ENCODE measurements at places on chromosomes 6 and 20. TPM values are rescaled to one million over a fixed set of nuclear protein-coding genes. Genes with fewer than 3 reads are reported as not detected.

Gene DCDC2
- not detected for total RNA-seq

Gene APOM
- total RNA-seq, result 3.4 TPM

Gene MUCL3
- total RNA-seq, result not detected

Gene HDAC2
- 134 TPM for total RNA-seq

Gene HUS1B
- 2.1 TPM for total RNA-seq

- no peaks in the 10 kb centered on the region for H3K36me3 ChIP-seq
- no peak for DNase-seq
- H3K27ac ChIP-seq, result no peak overlapping the region
- no peaks in the 10 kb centered on the region for H3K4me1 ChIP-seq
Observed at GRCh38 chr6:113978084-113978675, 7.2 kb upstream of the HDAC2 start.

DNA sequence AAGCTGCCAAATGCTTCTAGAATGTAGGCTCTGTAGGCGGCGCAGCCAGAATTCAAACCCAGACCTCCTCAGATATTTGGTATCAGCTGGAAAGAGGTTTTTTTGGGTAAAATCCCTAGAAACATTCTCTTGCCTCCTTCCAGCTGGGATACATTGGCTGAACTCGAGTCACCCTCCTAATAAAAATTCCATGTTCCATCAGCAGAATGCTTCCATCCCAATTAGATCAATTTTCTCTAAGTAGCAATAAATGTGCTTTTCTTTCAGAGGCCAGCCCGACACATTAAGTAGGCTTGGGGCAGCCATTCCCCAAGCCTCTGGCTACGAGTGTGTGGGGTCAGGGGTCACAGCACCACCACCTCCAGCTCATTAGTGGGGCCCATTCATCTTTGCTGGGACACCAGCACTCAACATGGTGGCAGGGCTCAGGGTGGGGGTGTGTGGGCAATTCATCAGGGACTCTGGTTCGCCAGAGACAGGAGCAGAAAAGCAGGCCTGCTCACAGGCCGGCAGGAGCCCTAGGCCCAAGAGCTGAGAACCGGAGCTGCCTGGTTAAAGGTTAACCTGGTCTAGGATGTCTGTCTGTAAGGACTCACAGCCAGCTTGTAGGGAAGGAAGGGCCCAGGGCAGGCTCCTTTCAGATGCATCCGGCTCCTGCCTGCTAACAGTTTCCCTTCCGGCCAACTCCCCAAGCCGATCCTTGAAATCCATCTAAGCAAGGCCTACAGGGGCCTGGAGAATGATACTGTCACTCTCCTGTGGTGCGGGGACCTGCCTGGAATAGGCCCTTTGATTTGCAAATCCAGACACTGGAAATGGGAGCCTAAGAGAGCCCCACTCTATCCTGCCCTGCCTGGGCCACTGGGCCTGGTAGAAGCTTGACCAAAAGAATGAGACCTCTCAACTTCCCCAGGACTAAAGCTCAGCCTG lies 159.1 kb upstream of the TOP1 start:
- H3K27ac ChIP-seq, result no peak overlapping the region
- no peak overlapping the region for H3K4me3 ChIP-seq
- no peaks in the 10 kb centered on the region for H3K4me1 ChIP-seq

GRCh38 chr20:35007413-35007812 lies 51.7 kb downstream of the MYH7B start:
- DNase-seq, result no peak
- H3K27me3 ChIP-seq, result no peaks in the 10 kb centered on the region
- H3K4me3 ChIP-seq, result no peak overlapping the region

- no peak overlapping the region for H3K27ac ChIP-seq
- H3K27me3 ChIP-seq, result peaks cover 8% of the 10 kb centered on the region
- peaks cover 6% of the 10 kb centered on the region for H3K4me1 ChIP-seq
Observed at GRCh38 chr20:4714818-4715217, 6.9 kb upstream of the PRND start.

DNA sequence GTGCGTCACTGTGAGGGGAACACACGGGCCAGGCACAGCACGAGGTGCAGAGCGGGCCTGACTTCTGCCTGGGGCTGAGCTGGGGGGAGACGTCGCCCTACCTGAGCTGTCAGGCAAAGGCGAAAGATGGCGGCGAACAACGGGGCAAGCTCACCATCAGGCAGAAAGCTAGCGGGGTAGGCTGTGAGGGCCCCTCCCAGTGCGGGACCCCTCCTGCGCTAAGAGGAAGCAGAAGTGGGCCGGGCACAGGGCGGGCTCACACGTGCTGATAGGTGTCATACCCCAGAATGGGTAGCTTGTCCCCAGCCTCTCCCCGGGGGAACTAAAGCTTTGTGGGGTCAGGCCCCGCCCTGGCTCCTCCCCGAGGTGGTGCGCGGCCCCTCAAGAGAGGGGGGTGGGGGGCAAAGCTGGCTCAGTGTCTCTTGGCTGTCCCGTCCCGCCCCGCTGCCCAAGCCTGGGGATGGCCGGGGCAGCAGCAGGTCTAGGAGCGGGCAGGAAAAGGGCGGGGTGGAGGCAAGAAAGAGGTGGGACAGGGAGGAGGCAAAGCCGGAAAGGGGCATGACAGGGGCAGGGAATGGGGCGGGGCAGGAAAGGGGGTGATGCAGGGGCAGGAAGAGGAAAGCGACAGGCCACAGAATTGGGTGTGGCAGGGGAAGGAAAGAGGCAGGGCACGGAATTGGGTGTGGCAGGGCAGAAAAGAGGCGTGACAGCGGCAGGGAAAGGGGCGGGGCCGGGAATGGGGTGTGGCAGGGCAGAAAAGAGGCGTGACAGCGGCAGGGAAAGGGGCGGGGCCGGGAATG lies 14.7 kb downstream of the UCKL1 start:
- DNase-seq, result peak; percentile 95
- H3K4me1 ChIP-seq, result peaks cover 8% of the 10 kb centered on the region
- H3K36me3 ChIP-seq, result peaks cover 23% of the 10 kb centered on the region
- no peaks in the 10 kb centered on the region for H3K27me3 ChIP-seq
- H3K4me3 ChIP-seq, result peak overlapping the region; percentile 43

DNA sequence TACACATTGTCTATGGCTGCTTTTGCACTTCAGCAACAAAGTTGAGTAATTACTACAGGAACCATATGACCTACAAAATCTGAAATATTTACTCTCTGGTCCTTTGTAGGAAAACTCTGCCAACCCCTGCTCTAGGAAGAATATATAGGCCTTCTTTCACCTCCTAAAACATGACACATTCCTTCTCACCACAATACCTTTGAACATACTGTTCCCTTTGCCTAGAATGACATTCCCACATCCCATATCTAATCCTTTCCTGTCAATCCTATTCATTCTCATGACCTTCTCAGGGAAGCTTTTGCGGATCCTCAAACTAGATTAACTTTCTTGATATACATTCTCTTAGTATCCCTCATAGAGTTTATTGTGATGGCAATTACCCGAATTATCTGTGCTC lies 18.0 kb upstream of the NCOA6 start:
- H3K4me3 ChIP-seq, result no peak overlapping the region
- no peaks in the 10 kb centered on the region for H3K4me1 ChIP-seq
- no peak for DNase-seq
- H3K27ac ChIP-seq, result no peak overlapping the region
- H3K27me3 ChIP-seq, result peaks cover 13% of the 10 kb centered on the region
- H3K36me3 ChIP-seq, result peaks cover 3% of the 10 kb centered on the region

DNA sequence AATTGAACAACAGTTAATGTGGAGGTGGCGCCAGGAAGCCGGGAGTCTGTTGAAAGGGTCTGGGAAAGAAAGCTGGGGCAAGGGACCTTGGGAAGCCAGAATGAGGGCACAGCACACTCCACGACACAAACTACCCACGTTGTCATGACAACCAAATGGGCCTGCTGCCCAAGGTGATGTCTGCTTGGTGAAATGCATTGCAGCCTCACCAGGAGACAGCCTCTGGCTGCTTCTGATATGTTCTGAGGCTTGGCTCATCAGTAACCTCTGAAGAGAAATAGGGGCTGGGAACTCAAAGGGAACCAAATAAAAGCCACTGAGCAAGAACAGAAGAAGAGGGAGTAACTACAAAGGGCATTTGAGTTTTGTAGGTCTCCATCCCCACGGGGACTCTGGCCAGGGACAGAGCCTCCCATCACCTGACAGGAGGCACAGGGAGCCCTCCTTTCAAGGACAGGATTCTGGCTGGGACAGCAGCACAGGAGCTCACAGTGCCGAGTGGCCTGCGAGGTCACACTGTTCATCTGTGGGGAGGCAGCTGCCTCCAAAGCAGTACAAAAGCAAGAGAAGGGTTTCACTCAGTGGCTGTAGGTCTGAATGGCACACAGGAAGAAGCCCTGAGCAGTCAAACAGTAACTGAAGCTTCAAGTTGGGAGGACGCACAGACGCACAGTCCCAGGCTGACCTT lies 44.6 kb upstream of the KCNK16 start:
- H3K4me3 ChIP-seq, result no peak overlapping the region
- H3K27ac ChIP-seq, result no peak overlapping the region
- H3K27me3 ChIP-seq, result peaks cover 3% of the 10 kb centered on the region
- DNase-seq, result no peak
- H3K36me3 ChIP-seq, result no peaks in the 10 kb centered on the region

DNA sequence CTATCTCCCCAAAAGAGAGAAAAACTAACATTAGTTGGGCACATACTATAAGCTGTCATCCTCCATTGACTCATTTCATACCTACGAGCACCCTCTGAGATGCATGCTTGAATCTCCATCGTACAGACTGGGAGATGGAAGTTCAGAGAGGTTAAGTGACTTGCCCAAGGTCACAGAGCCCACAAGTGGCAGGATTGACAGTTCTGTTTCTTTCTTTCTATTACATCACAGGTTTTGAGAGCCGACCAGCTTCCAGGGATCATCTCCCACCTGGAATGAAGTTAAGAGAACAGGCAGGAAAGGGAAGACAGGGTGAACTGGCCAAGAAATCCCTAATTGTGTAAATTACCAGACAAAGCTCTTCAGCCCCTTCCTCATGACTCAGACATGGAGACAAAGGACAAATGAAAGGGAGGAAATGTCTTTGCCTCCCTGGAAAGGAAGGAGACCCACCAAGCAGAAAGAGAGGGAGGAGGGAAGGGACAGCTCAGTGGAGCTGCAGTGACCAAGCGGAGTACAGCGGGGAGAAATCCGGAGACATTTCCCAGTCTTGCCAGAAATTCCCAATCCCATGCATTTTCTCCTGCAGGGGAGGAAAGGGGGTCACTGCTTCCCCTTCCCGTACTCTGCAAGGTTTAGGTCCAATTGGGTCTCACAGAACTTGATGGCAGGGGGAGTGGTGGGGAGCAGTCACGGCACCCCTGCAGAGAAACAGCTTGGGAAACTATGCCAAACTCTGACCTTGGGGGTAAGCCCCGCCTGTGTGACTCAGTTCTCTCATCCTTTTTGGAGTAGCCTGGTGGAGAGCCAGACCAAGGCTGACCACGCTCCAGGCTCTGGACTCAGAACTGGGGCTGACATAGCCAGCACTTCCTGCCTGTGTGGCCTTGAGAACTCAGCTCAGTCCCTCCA lies 154.3 kb downstream of the ANKRD60 start:
- H3K4me1 ChIP-seq, result peaks cover 3% of the 10 kb centered on the region
- no peaks in the 10 kb centered on the region for H3K27me3 ChIP-seq
- H3K36me3 ChIP-seq, result no peaks in the 10 kb centered on the region
- H3K4me3 ChIP-seq, result no peak overlapping the region
- DNase-seq, result no peak
- H3K27ac ChIP-seq, result no peak overlapping the region

Data from activated CD4-positive, alpha-beta T cell treated with anti-CD3 and anti-CD28 coated beads, Interleukin-2, amount 10 ng/mL, durations not matched to agents 24 days and 14 days (primary cell).